ENCODE measurements at places on chromosomes 3 and 15. TPM values are rescaled to one million over a fixed set of nuclear protein-coding genes. Genes with fewer than 3 reads are reported as not detected.

The FGF12 gene
- total RNA-seq: not detected

The POC1A gene
- 21.9 TPM for total RNA-seq

DNA sequence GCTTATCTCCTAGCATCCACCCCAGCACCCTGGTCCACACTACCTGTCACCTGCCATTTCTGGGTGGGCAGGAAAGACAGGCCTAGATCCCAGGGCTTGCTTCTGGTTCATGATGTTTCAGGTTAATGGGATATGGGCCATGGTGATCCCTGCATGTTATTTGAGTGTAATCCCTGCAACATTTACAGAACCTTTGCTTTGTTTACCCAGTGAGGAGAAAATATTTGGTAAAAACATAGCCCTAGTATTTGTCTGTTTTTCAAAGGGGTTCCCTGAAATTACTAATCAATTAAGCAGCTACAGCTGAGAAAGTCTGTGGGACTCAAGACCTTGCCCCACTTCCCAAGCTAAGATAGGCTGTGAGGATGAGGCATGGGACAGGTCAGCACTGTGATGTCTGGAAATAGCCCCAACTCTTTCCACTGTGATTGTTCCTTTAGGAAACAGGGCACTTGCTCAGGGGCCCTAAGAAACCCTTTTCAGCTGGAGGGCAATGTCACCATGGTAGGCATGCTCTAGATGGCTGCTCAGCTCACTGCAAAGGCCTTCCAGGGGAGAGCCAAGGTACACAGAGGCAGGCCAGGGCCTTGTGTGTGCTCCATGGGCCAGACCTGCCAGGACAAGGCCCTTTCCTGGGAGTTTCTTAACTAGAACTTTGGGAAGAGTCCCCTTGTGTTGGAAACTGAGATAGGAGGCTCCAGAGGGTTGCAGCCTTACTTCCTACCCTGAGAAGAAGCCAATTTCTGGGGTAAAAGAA is 11.1 kb downstream of the TRANK1 start:
- no peak for DNase-seq

GRCh38 chr3:20543535-20544226 is 357.7 kb upstream of the SGO1 start:
- no peak for DNase-seq

Measured in foreskin keratinocyte (primary cell).